ENCODE measurements at places on chromosomes 11 and 22.
A peak's percentile ranks its signal among the peaks of the same experiment; 100 is the strongest.

DNA sequence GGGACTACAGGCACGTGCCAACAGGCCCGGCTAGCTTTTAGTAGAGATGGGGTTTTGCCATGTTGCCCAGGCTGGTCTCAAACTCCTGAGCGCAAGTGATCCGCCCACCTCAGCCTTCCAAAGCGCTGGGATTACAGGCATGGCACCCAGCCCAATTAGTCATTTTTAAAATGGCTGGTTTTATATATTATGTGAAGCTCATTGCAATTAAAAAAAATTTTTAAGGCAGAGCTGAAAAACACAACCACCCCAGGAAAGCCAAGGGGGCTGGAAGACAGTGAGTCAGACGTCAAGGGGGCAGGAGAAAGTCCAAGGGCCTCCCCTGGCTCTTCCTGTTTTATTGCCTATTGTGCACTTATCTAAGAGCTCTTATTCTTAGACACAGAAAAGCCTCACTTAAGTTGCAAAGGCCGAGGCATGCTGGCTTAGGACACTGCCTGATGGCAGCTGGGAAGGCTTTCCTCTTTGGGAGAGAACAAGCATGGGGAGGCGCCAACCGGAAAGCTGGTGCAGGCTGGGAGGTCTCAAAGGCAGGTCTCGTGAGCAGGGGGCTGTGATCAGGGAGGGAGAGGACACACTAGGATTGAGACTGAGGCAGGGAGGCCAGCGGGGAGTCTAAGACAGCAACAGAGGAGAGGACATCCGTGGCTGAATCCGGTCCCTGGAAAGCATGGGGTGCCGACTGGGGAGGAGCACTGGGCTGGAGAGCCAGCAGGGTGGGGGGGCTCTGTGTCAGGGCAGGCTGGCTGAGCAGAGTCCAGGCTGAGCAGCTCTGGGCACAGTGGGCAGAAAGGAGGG, 11.1 kb upstream of the OSM start:
- DNase-seq = no peak

DNA sequence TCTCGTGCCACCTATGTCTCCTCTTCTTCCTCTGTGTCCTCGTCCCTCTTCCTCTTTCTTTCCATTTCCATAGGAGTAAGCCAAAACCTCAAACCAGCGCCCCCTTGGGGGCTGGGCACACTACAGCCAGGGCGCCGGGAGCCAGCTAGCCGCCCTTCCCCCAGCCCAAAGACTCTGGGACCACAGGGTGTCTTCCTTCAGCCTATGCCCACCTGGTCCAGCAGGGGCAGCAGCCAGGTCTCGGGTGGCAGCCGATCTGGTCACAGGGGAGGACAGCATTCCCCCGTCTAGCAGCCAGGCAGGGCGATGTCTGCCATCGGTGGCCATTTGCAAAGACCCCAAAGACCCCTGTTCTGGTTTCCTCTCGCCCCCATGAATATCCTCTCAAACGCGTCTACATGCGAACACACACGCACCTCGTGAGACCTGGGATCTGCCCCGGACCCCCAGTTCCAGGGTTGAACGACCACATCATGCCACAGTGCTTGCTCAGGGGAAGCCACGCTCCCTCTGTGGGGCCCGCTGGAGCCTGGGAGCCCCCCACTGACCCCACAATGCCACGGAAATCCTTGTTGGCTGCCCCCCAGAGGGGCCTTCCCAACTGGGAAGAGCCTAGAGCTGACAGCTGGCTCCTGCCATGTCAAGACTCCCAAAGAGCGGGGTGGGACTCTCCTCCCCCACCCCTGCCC, 546.0 kb upstream of the CCDC179 start:
- no peak for DNase-seq

- no peak for DNase-seq
Observed at GRCh38 chr22:31867386-31868153, 76.8 kb upstream of the YWHAH start.

DNA sequence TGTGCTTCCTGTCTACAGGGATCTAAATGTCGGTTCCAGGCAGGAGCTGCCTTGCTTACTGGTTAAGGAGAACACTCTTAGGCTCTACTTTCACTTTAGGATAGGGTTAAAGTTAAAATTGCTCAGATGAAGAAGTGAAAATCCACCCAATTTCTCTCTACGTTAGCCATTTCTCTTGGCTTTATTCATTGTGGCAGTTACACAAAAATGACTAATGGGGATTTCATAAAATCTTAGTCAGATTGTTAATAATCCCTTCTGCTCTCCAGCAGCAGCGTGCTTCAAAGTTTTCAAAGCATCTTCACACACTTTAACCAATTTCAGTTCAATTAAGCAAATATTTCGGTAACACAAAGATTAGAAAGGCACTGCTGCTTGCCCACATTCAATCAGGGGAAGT, 58.4 kb upstream of the RCN1 start:
- DNase-seq = no peak

- no peak for DNase-seq
Observed at GRCh38 chr11:77411137-77411707, 62.7 kb downstream of the PAK1 start.

- DNase-seq = no peak
Observed at GRCh38 chr11:1487851-1488574, 1.4 kb upstream of the MOB2 start.

DNA sequence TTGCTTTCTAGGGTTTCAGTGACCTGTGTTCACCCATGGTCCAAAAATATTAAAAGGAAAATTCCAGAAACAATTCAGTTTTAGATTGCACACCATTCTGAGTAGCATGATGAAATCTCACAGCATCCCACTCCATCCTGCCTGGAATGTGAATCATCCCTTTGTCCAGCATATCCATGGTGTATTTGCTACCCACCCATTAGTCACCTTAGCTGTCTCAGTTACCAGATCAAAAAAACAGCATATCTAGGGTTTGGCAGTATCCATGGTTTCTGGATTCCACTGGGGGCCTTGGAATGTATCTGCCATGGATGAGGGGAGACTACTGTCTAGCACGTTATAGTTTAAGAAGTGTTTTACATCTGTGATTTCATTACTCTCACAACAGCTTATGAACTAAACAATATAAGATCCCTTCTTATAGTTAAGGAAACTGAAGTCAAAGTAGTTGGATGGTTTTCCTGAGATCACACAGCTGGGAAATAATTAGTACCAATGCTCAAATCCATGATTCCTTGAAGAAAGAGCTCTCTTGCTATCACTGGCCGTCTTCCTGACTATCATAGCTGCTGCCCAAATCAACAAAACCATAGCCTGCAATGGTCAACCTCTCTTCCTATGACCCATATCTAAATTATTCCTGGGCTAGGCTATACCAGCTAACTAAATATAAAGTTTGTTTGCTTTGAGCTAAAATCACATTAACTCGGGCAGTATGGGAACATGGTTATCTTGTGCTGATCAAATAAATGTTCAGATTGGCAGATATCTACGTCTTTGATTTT, 122.6 kb downstream of the MICAL2 start:
- DNase-seq = no peak

DNA sequence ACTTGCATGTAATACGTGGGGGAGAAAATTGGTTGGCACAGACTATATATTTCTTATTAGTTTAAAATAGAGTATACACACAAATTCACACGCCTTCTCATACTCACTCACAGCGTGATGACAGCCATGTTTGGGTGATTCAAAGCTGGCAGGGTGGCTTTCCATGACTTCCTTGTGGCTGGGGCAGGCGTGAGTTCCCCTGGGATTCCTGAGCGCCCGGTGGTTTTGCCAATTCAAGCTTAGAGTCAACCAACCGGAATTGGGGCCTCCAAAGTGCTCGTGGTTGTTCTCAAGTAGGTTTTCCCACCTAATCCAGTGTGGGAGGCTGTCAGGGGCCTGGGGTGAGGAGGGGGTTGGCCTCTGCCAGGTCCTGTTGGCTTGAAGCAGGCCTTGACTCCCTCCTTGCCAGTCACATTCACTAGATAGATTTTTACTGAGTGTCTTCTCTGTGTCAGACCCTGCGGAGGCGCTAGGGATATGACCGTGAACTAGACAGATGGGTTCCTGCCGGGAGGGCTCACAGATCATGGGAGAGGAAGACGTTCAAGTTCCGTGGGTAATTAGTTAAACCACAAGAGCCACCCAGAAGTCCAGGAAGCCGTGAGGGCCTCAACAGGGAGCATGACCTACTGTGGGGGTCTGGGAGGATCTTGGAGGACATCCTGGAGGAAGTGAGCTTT, 11.5 kb downstream of the PKNOX2 start:
- no peak for DNase-seq

GRCh38 chr11:47848700-47849155, 578 bp upstream of the NUP160 start:
- DNase-seq = no peak

- no peak for DNase-seq
Observed at GRCh38 chr11:35914816-35915215, 29.0 kb upstream of the LDLRAD3 start.

DNA sequence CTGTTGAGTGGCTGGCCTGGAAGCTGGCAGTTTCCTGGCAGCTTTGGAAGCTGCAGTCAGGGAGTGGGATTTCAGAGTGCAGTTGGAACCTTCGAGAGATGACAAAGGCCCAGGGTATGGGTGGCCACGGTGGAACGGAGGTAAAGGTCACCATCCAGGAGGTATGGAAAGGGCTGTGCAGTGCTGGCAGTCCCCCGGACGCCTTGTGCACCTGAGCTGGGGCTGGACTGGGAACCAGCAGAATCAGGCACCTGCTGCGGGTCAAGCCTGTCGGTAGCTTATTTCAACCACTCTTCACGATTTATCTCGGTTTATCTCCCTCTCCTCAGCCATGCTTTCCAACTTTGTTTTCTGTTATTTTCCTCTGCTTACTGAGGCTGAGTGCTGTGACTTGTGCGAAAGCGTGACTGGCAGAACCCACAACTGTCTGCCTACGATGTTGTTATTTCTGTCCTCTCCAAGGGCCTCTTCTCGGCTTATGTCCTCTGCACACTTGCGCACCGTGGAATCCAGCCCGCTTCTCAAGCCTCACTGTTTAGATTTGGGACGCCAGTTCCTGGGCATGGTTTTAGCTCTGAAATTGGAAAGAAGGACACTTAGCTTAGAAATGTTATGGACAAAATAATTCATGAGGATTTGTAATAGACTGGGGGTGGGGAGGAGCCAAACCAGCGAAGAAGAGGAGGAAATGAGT, 24.0 kb upstream of the ATXN10 start:
- DNase-seq = no peak

DNA sequence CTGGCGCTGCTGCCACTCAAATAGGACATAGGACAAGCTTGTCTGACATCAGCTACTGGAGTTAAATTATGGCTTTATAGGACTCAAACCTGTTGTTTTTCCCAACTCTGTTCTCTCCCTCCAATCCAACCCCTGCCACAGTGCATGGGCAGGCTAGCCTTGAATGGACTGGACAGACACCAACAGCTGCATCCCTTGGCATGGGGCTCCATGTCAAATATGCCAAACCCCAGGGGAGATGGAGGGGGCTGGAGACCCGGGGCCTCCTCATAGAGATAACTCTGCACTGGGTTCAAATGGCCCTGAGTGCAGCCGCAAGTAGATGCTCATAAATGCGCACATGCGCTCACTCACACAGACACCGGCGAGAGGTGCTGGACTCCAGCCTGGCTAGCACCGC, 28.9 kb downstream of the CD5 start:
- no peak for DNase-seq

DNA sequence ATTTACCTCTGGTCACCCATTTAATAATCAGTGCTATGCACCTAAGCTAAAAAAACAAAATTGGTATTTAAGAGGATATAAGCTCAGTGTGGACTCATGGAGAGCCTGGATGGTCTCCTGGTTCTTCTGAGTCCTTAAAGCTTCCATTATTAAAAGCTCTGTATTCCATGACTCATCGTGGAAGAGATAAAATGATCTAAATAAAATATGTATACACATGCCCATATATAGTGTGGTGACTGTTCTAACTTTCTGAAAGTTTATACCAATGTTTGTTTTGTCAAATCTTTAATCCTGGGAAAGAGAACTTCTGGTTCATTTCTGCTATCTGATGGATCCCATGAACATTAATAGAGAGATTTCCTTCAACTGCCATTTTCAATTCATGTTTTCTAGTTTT, 375.9 kb downstream of the GUCY1A2 start:
- no peak for DNase-seq

DNA sequence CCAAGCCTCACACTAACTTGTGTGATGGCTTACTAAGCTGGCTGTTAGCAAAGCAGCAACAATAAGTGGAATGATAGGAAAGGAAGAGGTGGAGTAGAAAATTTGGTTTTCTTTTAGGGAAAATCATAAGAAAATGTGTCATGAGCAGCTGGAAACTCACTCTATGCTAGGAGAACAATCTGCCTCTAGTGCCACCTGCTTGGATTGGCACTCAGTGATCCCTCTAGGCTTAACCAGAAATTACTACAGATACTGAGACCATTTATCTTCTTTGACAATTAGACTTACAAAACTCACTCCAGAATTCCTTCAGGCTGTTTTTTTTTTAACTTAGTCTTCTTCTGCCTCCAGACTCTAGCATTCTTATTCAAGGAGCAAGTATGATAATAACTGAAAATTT, 117.3 kb downstream of the CD44 start:
- DNase-seq = no peak

GRCh38 chr11:84021291-84021690, 735.1 kb upstream of the CCDC90B start:
- no peak for DNase-seq

- peak; percentile 2 for DNase-seq
Observed at GRCh38 chr11:100574894-100575769, 112.0 kb upstream of the ARHGAP42 start.

- DNase-seq = peak; percentile 35
Observed at GRCh38 chr11:110712659-110713448, 617 bp upstream of the ARHGAP20 start.

- DNase-seq = no peak
Observed at GRCh38 chr22:38110863-38111852, 674 bp upstream of the BAIAP2L2 start.

DNA sequence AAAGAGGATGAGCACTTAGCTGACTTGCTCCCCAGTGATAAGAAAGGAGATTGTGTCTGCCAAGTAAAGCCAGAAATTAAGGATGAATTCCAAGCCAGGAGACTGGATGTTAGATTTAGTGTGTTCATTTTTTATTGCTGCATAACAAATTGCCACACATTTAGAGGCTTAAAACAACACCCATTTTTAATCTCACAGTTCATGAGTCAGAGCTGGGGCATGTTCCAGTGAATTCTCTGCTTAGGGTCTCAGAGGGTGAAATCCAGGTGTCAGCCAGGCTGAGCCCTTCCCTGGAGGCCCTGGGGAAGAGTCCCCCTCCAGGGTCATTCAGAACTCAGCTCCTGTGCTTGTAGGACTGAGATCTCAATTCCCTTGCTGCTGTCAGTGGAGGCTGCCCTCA, 352.8 kb downstream of the BUD13 start:
- no peak for DNase-seq

DNA sequence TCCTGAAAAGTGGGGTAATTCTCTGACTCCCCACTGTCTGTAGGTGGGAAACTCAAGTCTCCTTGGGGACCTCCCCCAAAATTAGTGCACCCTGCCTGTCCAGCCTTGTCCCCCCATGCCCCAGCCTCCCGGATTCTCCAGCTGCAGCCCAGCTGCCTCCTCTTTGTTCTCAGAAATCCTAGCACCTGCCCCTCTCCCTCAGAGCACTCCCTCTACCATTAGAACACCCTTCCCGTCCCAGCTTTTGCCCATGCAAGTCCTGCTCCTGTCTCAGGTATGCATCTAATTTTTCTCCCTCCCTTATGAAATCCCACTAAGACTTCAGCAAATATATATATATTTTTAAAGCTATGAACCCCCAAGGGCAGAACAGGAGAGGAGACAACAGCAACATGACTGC, 37.3 kb downstream of the LRFN4 start:
- DNase-seq = no peak

Measured in hematopoietic multipotent progenitor cell (in vitro differentiated cells).